ENCODE measurements at places on chromosomes 5 and 9. TPM values are rescaled to one million over a fixed set of nuclear protein-coding genes. Genes with fewer than 3 reads are reported as not detected.

OMD gene
- 18.2 TPM for total RNA-seq

SLC4A9 gene
- total RNA-seq, result not detected

DMRT3 gene
- total RNA-seq, result not detected

SHOC1 gene
- total RNA-seq, result not detected

S1PR3 gene
- 193 TPM for total RNA-seq

SLC6A7 gene
- not detected for total RNA-seq

NPR3 gene
- 1.1 TPM for total RNA-seq

FAM163B gene
- not detected for total RNA-seq

DYNC2I2 gene
- total RNA-seq, result 37.6 TPM

DRD1 gene
- not detected for total RNA-seq

MCTP1 gene
- total RNA-seq, result 13.5 TPM

SLC25A2 gene
- 1.2 TPM for total RNA-seq

IL33 gene
- total RNA-seq, result 145 TPM

ENTPD8 gene
- 0.57 TPM for total RNA-seq

PCDHGA12 gene
- total RNA-seq, result 9.8 TPM

SH2D3C gene
- total RNA-seq, result 8.2 TPM

SLC26A2 gene
- 7.9 TPM for total RNA-seq

NDST1 gene
- 84.1 TPM for total RNA-seq

PCDHA1 gene
- total RNA-seq, result not detected

SEMA4D gene
- 4.4 TPM for total RNA-seq

LHX6 gene
- total RNA-seq, result 13.0 TPM

FOXD4 gene
- total RNA-seq, result 0.78 TPM

CACFD1 gene
- total RNA-seq, result 15.5 TPM

GPRIN1 gene
- total RNA-seq, result 1.1 TPM

CA9 gene
- total RNA-seq, result not detected

FAM78A gene
- 5.4 TPM for total RNA-seq

IFNA21 gene
- not detected for total RNA-seq
